Activated CD8-positive, alpha-beta T cell treated with anti-CD3 and anti-CD28 coated beads, Interleukin-2, amount 10 ng/mL, durations not matched to agents 7 days and 5 days (primary cell): ENCODE measurements at places on chromosomes 2 and 18. TPM values are rescaled to one million over a fixed set of nuclear protein-coding genes. Genes with fewer than 3 reads are reported as not detected.

- no peak overlapping the region for H3K4me3 ChIP-seq
- no peak for DNase-seq
- H3K36me3 ChIP-seq = no peaks in the 10 kb centered on the region
These were observed 108.1 kb downstream of the MYT1L start for GRCh38 chr2:2222931-2223330.

- no peaks in the 10 kb centered on the region for H3K27me3 ChIP-seq
- no peak overlapping the region for H3K4me3 ChIP-seq
- H3K27ac ChIP-seq = no peak overlapping the region
- no peak for DNase-seq
These were observed 147.6 kb downstream of the HDAC4 start for GRCh38 chr2:239253264-239253663.

GRCh38 chr2:241041589-241042158, 43.3 kb downstream of the SNED1 start:
- peaks cover 2% of the 10 kb centered on the region for H3K27me3 ChIP-seq
- H3K36me3 ChIP-seq = no peaks in the 10 kb centered on the region
- peak; percentile 14 for DNase-seq
- H3K4me1 ChIP-seq = peaks cover 13% of the 10 kb centered on the region
- H3K27ac ChIP-seq = no peak overlapping the region

DNA sequence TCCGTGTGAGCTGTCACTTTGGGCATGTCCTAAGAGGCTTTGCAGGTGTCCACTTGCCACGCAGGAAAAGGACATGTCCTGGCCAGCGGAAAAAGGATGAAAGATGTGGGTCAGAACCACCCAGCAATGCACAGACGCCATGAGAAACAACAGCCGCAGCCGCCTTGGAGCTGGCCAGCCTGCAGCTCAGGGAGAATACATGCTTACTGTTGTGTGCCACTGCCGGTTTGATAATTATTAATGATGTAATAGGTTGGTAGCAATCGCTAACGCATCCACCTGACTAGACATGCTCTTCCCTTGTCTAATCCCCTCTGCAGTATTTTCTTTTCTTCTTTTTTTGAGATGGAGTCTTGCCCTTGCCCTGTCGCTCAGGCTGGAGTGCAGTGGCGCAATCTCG, 221.7 kb downstream of the HAUS1 start:
- no peak overlapping the region for H3K27ac ChIP-seq
- H3K4me1 ChIP-seq = peaks cover 6% of the 10 kb centered on the region
- H3K27me3 ChIP-seq = peaks cover 14% of the 10 kb centered on the region
- DNase-seq = no peak

DNA sequence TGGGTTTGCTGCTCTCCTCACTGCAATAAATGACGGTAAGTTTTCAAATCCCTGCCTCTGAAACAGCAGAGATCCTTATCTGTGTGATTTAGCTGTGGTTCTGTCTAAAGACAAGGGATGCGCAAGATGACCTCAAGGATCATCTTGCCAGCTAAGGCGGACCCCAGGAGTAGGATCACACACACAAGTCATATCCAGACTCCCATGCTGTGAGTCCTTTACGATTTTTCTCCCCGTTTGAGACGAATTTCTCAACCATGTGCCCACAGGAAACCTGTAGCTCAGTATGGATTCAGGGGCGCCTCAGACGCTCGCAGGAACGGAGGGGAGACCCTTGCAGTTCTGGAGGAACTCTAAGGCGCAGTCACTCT, 11.1 kb upstream of the DCTN1 start:
- H3K4me1 ChIP-seq = peaks cover 7% of the 10 kb centered on the region
- DNase-seq = no peak
- H3K36me3 ChIP-seq = no peaks in the 10 kb centered on the region
- H3K27me3 ChIP-seq = peaks cover 6% of the 10 kb centered on the region

- no peak overlapping the region for H3K4me3 ChIP-seq
- peaks cover 10% of the 10 kb centered on the region for H3K36me3 ChIP-seq
- H3K27me3 ChIP-seq = no peaks in the 10 kb centered on the region
- H3K4me1 ChIP-seq = no peaks in the 10 kb centered on the region
These were observed 80.3 kb downstream of the TSHZ1 start for GRCh38 chr18:75290737-75291358.

DNA sequence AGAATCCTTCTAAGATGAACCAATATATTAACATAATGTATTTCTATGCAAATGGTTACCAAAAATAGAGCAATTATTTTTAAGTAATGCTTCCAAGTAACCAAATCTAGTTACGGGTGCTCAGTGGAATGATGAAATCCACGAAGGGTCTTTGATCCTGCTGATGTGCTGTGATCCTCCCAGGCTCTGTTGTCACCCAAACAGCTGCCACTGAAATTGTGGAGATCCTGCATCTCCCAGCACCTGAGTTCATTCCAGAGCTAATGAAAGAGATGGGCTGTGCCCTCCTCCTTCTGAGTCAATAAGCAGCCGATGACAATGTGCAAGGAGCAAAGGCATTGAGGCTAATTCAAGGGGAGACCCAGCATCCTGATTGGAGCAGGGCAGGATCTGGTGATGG, 362.4 kb upstream of the SOX11 start:
- no peaks in the 10 kb centered on the region for H3K4me1 ChIP-seq
- no peaks in the 10 kb centered on the region for H3K27me3 ChIP-seq
- H3K27ac ChIP-seq = no peak overlapping the region
- H3K4me3 ChIP-seq = no peak overlapping the region
- no peaks in the 10 kb centered on the region for H3K36me3 ChIP-seq
- DNase-seq = no peak

- H3K27me3 ChIP-seq = no peaks in the 10 kb centered on the region
- H3K27ac ChIP-seq = no peak overlapping the region
- H3K36me3 ChIP-seq = no peaks in the 10 kb centered on the region
- no peak overlapping the region for H3K4me3 ChIP-seq
These were observed 260.6 kb upstream of the LINC00305 start for GRCh38 chr18:64409511-64409910.

DNA sequence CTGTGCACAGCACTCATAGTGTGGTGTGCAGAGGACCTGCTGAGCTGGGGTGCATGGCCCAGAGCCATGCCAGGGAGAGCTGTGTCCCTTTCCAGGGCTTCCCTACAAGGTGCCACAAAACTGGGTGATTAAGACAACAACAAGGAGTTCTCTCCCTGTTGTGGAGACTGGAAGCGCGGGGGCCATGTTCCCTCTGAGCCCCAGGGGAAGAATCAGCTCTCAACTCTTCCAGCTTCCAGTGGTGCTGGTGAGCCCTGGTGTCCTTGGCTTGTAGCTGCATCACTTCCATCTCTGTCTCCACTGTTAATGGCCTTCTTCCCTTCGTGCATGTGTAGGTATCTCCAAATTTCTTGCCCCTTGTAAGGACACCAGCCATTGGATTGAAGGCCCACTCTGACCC, 73.3 kb downstream of the CABLES1 start:
- H3K4me3 ChIP-seq = no peak overlapping the region
- H3K36me3 ChIP-seq = peaks cover 19% of the 10 kb centered on the region
- no peak overlapping the region for H3K27ac ChIP-seq
- DNase-seq = no peak
- peaks cover 4% of the 10 kb centered on the region for H3K4me1 ChIP-seq

DNA sequence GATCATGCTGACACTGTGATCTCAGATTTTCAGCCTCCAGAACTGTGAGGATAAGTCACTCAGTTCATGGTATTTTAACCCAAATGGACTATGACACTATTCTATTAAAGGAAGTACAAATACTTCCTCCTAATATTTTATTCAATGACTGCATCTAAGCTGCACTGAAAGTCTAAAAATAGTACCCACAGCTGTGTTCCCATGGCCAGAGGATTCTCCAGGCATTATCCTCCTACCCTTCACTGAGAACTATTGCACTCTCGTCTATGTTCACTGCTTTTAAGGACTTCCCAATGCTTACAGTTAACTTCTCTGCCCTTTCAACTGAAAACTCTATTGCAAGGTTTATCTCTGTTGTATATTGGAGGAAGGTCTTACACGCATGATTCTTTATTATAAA, 15.2 kb downstream of the LRATD1 start:
- H3K27me3 ChIP-seq = no peaks in the 10 kb centered on the region
- H3K27ac ChIP-seq = no peak overlapping the region
- DNase-seq = no peak
- H3K4me1 ChIP-seq = no peaks in the 10 kb centered on the region
- no peaks in the 10 kb centered on the region for H3K36me3 ChIP-seq

DNA sequence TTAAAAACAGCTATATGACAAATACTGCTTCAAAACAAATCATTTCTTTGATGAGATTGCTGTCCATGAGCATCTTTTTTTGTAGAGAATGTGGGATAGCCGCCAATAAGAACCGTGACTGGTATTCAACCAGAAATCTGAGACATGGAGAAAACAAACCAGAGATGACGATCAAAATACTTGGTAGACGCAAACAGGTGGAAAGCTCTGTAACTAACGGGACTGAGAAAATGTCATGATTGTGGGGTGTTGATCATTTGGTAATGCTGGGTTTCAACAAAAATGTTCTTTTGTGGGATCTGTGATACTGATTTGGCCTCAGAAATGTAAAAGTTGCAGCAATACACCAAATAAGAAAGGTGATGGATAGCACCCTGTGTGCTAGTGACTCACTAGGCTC, 364.8 kb downstream of the NYAP2 start:
- H3K36me3 ChIP-seq = no peaks in the 10 kb centered on the region
- no peak overlapping the region for H3K27ac ChIP-seq
- H3K27me3 ChIP-seq = no peaks in the 10 kb centered on the region
- H3K4me1 ChIP-seq = no peaks in the 10 kb centered on the region
- no peak for DNase-seq
- H3K4me3 ChIP-seq = no peak overlapping the region

DNA sequence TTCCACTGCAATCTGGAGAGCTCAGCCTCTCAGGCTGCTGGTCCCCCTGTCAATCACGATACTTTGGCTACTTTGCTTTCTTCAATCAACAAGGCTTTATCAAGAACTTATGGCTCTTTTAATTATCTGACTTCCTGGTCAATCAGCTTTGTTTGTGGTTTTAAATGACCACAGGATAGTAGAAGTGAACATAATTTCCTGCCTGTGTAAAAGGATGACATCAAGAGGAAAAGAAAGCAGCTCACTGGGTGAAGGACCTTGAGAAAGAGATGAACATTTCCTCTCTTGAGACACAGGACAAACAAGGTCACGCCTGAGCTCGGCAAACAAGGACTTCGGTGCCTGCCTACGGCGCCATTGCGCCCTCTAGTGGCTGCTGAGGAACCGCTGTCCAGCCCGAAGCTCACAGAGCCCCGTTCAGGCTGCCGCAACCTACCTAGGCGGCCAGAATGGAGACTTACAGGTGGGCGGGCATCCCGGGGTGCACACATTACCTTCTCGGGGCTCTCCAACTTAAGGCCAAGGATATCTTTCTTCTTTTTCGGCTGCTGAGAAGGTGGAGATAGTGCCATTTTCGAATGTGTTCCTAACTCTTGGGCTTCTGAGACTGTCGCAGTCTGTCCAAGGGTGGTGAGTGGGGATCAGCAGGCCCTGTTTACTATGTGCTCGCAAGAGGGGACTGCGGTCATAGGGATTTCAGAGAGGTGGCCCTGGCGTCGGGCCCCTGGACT, 54.0 kb downstream of the IL1RL2 start:
- H3K27ac ChIP-seq = peak overlapping the region; percentile 71
- peaks cover 38% of the 10 kb centered on the region for H3K4me1 ChIP-seq
- no peaks in the 10 kb centered on the region for H3K27me3 ChIP-seq

DNA sequence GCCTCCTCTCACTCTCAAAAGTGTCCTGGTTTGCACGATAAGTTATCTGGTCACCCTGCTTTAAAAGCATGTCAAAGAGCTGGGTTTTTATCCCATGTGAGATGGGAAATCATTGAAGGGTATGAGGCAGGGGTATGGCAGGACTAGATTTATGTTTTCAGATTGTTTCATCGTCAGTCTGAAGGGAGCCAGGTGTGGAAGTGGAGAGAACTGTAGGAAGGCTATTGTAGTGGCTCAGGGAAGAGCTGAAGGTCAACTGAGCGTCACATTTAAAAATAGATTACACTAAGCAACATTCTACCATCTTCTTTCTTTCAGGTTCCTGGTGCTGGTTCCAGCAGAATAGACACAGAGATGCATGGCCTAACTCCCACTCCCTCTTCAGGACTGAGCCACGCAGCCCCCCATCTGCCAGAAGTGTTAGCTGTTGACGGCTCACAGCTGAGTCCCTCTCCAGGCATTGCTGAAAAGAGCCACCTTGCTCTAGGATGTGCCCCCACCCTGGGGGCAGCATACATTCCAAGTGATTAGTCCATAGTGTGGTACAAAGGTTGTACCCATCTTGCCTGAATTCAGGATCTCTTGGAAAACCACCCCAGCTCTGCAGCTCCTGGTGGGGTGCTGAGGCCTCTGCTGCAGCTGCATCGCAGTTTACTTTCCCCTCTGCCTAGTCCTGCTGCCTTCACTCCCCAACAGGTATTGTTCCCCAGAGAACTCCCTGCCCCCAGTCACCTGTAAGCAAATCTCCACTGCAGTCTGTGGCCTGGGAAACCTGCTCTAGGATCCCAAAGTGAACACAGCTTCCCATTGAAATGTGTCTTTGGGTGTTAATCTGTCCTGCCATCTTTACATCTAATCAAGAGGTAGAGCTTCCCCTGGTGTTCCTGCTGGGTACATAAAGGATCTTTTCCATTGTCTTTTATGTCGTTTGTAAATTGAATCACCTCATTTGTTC, 79.5 kb upstream of the KLF7 start:
- H3K4me1 ChIP-seq = peaks cover 12% of the 10 kb centered on the region
- no peaks in the 10 kb centered on the region for H3K27me3 ChIP-seq
- no peak overlapping the region for H3K27ac ChIP-seq
- DNase-seq = no peak
- no peaks in the 10 kb centered on the region for H3K36me3 ChIP-seq
- no peak overlapping the region for H3K4me3 ChIP-seq

DNA sequence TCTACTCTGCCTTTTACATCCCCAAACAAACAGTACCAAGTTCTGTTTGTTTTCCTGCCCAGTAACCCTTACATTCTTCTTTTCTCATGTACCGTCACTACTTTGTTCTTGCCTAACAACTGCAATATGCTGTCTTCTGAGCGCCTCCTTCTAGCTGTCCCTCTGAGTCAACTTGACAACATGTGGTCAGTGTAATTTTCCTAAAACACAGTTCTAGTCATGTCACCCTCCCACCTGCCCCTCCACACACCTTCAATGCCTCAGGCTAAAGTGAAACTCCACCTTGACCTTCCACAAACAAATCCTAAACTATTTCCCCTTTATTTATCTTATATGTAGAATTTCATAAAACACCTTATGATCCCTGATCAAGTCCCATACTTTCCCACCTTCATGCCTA, 124.6 kb upstream of the CD302 start:
- no peaks in the 10 kb centered on the region for H3K36me3 ChIP-seq
- no peak overlapping the region for H3K4me3 ChIP-seq
- H3K27ac ChIP-seq = no peak overlapping the region
- DNase-seq = no peak

GRCh38 chr18:68519336-68519735, 195.6 kb downstream of the TMX3 start:
- H3K4me1 ChIP-seq = no peaks in the 10 kb centered on the region
- DNase-seq = no peak
- no peaks in the 10 kb centered on the region for H3K27me3 ChIP-seq
- H3K36me3 ChIP-seq = no peaks in the 10 kb centered on the region
- no peak overlapping the region for H3K27ac ChIP-seq

CABYR gene
- 0.97 TPM for total RNA-seq

REL gene
- 21.6 TPM for total RNA-seq

MYCN gene
- not detected for total RNA-seq

SERPINB3 gene
- total RNA-seq = not detected

RSAD2 gene
- total RNA-seq = 72.4 TPM

DSEL gene
- 0.08 TPM for total RNA-seq

RAB27B gene
- total RNA-seq = 1.7 TPM

CCDC74A gene
- 10.0 TPM for total RNA-seq

GRB14 gene
- not detected for total RNA-seq

IL1RN gene
- 0.31 TPM for total RNA-seq

CYP26B1 gene
- total RNA-seq = not detected

UGT1A5 gene
- not detected for total RNA-seq
